ENCODE measurements at places on chromosomes 4 and X.

DNA sequence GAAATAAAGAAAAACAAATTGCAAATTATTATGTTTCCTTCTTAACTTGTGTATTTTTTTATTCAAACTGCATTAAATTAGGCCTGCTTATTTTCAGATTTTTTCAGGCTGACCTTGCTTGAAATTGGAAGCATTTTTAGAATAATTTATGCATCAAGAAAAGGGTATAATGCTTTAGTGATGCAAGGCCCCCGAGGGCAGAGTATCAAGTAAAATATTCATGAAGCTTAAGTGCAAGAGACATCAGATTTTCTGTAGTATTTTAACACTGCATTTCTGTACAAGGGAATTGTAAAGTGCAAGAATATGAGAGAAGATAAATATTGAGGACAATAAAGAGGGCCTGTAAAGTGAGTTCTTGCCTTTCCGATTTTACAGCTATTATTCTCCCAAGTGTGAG, 485.8 kb upstream of the ATOH1 start:
- no peak for DNase-seq

DNA sequence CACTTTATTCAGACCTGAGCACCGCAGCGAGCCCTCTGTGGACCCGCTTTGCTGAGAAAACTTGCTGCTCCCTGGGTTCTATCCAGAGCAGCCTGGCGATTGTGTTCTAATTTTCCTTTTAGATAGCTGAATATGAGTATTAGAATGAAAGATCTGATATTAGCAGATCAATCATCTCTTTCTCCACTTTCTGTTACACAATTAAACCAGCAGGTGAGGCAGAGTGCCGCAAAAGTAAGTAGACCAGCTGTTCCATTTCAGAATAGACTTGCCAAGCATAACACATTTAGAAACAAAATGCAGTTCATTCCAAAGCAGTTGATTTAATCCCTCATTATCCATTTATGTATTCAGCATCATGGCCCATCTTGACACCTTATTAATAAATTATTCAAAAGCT, 58.6 kb downstream of the PALLD start:
- no peak for DNase-seq

- no peak for DNase-seq
These were observed 97.0 kb downstream of the MID1IP1 start for GRCh38 chrX:38898261-38898660.

GRCh38 chrX:108131471-108131870, 39.9 kb downstream of the ATG4A start:
- DNase-seq = no peak

GRCh38 chrX:154021131-154021611, 1.5 kb upstream of the IRAK1 start:
- no peak for DNase-seq

GRCh38 chr4:21888195-21888976, 60.2 kb downstream of the KCNIP4 start:
- DNase-seq = no peak
